GM23248 (cell line): ENCODE measurements at places on chromosomes 16 and 17.
A peak's percentile ranks its signal among the peaks of the same experiment; 100 is the strongest.

DNA sequence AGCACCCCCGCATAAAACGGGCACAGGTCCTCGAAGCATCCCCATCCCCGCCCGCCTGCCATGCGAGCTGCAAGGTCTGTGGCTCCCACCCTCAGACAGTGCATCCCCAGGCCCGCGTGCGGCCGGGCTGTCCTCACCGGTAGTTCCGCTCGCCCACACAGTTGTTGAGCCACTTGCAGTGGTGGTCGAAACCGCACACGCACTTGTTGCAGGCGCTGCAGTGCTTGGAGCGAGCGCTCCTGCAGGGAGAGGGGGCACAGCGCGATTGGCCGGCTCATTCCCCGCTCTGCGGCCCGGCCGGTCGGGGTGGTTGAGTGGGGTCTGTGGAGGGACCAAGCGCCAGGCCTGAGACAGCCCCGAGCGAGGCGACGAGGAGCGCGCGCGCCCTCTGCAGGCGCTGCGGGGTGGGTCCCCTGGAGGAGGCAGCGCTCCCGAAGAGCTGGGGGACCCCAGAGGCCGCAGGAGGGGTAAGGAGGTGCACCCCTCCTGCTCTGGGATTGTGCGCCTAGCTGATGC is 6.0 kb upstream of the TPPP3 start:
- DNase-seq: peak; percentile 48

DNA sequence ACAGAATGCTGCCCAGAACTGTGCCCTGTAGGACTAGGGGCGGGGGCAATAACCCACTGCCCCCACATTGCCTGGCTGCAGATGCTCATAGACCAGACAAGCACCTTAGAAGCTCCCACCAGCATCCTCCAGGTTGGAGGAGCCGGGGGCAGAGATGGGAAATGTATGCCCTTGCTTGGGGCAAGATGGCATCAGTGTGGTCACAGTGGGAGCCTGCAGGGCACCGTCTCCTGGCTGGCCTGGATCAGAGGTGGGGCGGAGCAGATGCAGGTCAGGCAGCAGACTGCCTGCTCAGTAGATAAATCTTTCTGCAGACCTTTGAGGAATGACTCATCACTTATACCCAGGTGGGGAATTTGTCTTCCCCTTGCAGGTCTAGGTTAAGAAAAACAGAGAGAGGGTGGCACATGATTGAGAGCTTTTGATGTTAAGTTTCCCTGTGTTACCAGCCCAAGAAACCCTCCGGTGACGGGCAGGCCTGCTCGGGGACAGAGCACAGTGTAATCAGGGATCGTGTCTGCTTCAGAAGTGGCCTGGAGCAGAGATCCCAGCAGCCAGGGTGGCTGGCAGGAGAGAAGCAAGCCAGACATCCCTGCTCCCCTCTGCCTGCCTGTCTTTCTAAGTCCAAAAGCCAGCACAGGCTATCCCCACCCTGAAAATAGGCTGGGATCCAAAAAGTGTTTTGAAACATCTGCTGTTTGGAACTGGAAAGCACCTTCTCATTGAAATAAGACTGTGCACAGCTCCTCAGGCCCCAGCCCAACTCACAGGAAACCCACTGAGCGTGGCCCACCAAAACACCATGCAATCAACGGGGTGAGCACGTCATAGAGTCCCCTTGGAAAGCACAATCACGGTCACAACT is 50.7 kb upstream of the RPL38 start:
- peak; percentile 4 for DNase-seq

DNA sequence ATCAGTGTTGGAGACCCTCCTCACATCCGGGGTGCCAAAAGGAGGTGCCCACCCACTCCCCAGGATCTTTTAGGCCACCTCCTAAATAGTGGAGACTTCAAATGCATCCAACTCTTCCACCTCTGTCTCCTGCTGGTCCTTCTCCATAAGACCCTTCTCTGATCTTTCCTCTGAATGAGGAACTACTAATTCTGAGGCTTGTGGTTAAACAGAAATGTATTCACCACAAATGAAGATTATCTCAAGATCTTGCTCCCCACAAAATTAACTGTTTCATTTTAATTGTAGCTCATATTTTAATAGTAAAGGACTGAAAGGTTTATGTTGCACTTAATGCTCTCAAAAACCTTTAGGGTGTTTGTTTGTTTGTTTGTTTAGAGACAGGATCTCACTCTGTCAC is 34.1 kb downstream of the TLE7 start:
- no peak for DNase-seq

DNA sequence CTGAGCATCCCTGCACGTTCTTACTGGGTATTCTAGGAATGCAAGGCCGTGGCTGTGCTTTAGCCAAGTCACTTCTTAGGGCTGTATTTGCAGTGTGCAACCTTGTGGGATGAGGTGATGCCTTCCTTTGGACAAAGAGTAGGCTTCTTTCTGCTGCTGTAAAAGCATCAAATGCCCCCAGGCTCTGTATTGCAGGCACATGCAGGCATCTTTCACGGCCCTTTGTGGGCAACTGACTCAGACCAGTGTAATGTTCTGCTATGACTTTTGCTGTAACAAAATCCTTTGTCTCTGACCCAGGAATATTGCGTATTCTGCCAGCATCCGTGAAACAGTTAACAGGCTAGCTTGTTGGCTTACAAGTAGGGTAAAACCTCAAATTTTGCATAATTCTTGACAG is 30.9 kb upstream of the GCSH start:
- peak; percentile 83 for DNase-seq

DNA sequence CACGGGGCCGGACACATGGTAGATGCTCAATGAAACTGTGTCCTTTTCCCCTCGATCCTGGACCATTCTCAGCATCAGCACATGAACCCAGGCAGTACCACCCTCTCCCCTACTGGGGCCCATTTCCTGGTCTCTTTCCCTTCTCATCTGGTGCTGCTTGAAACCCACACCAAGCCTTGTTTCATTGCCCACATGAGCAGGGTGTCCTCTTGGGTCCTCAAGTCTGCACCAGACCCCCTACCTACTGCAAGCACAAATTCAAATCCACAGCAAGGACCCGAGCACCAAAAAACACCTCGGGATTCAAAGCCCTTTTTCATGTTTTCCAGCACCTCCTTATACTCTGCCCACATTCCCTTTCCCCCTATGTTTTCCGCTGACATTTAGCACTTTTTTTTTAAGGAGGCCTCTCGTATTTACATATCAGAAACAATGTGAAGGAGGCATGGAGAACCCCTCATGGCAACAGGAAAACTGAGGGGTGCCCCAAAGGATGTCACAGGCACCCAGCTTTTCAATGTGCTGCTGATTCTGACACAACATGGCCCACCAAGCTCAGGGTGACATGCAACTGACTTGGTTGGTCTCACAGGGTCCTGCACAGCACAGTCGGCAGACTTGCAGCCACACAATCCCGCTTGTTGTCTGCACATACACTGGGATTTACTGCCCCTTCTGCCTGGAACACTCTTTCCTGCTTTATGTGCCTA is 4.6 kb upstream of the CCL1 start:
- no peak for DNase-seq

GRCh38 chr17:76248013-76248782 is 7.9 kb upstream of the RNF157 start:
- DNase-seq: no peak

DNA sequence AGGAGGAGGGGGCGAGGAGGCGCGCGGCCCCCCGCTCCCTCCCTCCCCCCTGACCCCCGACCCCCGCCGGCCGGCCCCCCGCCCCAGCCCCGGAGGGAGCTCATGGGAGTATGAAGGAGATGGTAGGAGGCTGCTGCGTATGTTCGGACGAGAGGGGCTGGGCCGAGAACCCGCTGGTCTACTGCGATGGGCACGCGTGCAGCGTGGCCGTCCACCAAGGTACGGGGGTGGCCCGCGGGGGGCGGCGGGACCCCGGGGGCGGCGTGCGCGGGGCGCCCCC is 390 bp downstream of the MLLT6 start:
- peak; percentile 52 for DNase-seq

GRCh38 chr16:1330260-1330914 is 3.1 kb upstream of the BAIAP3 start:
- DNase-seq: no peak

DNA sequence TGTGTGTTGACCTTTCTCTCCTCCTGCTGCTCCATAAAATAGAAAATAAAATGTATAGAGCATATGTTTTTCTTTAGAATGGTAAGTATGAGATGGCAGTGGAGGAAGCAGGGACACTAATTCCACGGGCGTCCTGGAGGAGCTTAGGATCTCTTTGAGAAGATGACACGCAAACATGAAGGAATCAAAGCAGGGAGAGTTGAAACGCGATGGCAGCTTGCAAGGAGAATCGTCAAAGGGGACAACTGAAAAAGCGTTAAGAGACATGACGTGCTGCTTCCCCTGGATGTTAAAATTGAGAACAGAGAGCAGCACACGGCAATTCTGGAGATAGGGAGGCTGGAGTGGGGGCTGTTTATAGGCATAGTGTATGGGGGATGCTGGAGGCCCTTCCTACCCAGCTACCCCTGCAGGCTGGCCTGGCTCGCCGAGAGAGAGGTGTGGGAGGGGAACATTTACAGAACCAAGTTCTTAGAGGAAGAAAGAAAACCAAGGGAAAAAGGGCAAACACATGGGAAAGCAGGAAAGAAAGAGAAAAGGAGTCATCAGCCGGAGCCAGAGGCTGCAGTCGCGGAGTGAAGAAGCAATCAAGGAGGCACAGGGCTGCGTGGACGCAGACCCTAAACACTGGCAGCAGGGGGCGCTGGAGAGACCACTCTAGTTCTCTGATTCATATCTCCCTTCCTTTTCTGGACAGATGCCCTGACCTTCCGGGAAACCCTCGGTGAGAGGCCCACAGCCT is 55.8 kb downstream of the MYH13 start:
- peak; percentile 77 for DNase-seq
